Calu3 (cell line): ENCODE measurements at places on chromosomes 3 and 15.

GRCh38 chr3:132267391-132267993 lies 49.7 kb upstream of the ACP3 start:
- no peak for DNase-seq

- no peak for DNase-seq
These were observed 2.4 kb downstream of the CIB1 start for GRCh38 chr15:90231028-90232017.

- no peak for DNase-seq
These were observed 73.2 kb upstream of the ARL6 start for GRCh38 chr3:97691354-97691753.

DNA sequence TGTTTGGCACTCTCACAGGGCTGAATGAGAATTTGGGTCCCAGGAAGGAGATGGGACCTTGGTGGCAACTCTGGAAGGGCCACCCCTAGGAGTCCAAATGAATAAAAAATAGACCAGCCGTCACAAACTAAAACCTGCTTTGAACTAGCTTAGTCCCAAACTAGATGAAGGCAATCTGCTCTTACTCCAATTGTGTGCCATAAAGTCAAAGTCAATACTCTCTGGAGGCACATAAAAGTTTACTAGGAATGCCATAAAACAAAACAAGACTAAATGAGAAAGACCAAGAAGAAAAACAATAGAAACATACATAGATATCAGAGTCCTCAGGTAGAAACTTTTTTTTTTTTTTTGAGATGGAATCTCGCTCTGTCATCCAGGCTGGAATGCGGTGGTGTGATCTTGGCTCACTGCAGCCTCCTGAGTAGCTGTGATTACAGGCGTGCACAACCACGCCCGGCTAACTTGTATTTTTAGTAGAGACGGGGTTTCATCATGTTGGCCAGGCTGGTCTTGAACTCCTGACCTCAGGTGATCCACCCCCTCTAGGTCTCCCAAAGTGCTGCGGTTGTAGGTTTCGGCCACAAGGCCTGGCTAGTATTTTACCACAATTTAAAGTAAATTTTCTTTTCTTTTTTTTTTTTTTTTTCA lies 8.1 kb downstream of the GOLGA6L2 start:
- DNase-seq, result no peak

DNA sequence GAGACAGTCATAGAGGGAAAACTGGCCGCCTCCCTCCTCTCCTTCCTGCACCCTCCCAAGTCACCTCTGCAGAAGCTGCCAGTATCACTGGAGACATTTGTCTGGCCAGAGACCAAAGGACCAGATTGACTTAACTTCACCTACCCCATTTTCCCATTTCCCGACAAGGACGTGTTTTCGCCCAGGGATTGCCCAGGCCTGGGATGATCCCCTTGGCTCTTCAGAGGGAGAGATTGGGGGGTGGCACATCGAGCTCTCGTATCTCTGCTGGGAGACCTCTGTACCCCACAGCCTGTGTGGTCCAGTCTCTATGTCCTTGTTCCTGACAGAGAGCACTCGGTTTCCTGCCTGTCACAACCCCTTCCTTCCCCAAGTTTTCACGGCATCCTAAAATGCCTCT lies 31.4 kb downstream of the RGMA start:
- no peak for DNase-seq

- DNase-seq, result no peak
These were observed 98.3 kb upstream of the ABI3BP start for GRCh38 chr3:101091489-101091888.

- DNase-seq, result peak; percentile 20
These were observed 654 bp downstream of the RUBCN start for GRCh38 chr3:197736010-197736490.

- no peak for DNase-seq
These were observed 72.0 kb downstream of the CCNL1 start for GRCh38 chr3:157087780-157088600.

DNA sequence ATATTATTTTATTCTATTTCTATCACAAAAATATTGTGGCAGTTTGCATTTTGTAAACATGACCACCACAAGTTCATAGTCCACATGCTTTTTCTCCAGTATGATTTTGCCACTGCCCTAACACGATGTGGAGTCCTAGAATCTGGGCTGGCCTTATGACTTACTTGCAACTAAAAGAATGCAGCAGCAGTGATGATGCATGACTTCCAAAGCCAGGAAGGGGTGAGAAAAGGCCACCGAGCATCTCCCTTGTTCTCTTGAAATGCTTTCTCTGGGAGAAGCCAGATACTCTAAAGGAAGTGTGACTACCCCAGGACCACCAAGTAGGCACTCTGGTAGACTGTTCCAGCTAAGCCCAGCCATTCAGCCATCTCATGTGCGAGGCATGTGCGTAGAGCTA lies 191.6 kb upstream of the MRPL3 start:
- no peak for DNase-seq

GRCh38 chr3:50300681-50301254 lies 1.6 kb upstream of the HYAL3 start:
- DNase-seq, result no peak

GRCh38 chr3:18194431-18194830 lies 230.7 kb downstream of the SATB1 start:
- DNase-seq, result no peak

GRCh38 chr3:111723293-111724215 lies 128.4 kb upstream of the ZBED2 start:
- DNase-seq, result no peak

- DNase-seq, result peak; percentile 6
These were observed 42.7 kb upstream of the PRICKLE2 start for GRCh38 chr3:64267721-64268604.
